Thymus (tissue), 14 donors: ENCODE measurements at places on chromosomes 16 and 17. TPM values are rescaled to one million over a fixed set of nuclear protein-coding genes. Genes with fewer than 3 reads are reported as not detected.
A peak's percentile ranks its signal among the peaks of the same experiment; 100 is the strongest.

DNA sequence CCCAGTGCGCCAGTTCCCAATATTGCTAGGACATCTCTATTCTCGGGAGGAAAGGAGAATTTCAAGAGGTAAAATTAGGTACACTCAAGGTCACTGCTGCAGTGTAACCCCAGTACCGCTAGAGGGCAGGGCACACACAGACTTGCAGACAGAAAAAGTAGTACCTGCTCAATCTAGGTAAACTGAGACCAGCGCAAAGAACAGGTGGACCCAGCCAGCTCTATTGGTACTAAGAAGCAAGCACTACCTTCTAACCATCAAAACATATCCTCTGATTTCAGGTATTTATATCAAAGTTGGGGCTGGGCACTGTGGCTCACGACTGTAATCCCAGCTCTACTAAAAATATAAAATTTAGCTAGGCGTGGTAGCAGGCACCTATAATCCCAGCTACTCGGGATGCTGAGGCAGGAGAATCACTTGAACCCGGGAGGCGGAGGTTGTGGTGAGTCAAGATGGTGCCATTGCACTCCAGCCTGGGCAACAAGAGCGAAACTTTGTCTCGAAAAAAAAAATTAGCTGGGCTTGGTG lies 3.6 kb upstream of the WDR81 start:
- H3K27me3 ChIP-seq, result no peaks in the 10 kb centered on the region
- no peak overlapping the region for H3K27ac ChIP-seq
- peaks cover 5% of the 10 kb centered on the region for H3K36me3 ChIP-seq
- DNase-seq, result peak; percentile 65
- H3K4me1 ChIP-seq, result peaks cover 61% of the 10 kb centered on the region

Gene MVP
- total RNA-seq, result 49.0 TPM

DNA sequence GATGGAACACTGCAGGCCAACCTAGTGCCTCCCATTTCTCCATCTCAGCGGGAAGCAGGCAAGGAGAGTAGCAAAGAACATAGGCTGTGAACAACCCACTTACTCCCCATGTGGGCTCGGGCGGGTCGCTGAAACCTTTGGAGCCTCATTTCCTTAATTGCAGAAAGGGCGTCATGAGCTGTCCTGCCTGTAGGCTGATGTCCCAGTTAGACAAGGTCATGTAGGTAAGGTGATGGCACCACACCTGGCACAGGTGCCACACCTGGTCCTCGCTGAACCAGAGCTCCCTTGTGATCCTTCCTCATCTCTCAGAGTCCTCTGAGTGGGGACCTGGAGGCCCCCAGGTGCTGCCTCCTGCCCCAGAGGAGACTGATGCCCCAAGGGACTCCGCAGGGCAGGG lies 22.9 kb downstream of the ABCC3 start:
- no peak overlapping the region for H3K27ac ChIP-seq
- no peaks in the 10 kb centered on the region for H3K27me3 ChIP-seq
- H3K4me1 ChIP-seq, result no peaks in the 10 kb centered on the region
- H3K36me3 ChIP-seq, result no peaks in the 10 kb centered on the region

DNA sequence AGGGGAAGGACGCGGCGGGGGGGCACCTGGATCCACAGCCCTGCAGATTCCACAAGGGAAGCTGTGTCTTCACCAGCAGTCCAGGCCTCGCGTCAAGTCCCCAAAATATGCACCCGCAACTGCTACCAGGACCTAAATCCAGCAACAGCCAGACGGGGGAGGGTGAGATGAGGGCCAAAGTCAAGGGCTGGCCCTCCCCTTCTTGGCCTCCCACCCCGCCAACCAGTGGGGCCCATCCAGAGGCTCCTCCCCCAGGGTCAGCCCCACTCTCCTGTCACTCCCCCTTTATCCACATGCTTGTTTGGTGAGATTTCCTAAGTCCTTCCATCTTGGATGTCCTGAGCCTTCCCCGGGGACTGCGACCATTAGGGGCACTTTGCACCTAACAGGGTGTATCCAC lies 138.7 kb downstream of the ENGASE start:
- DNase-seq, result no peak
- no peak overlapping the region for H3K4me3 ChIP-seq
- H3K36me3 ChIP-seq, result no peaks in the 10 kb centered on the region
- no peaks in the 10 kb centered on the region for H3K4me1 ChIP-seq
- H3K27ac ChIP-seq, result no peak overlapping the region

Gene TBC1D3G
- not detected for total RNA-seq

DNA sequence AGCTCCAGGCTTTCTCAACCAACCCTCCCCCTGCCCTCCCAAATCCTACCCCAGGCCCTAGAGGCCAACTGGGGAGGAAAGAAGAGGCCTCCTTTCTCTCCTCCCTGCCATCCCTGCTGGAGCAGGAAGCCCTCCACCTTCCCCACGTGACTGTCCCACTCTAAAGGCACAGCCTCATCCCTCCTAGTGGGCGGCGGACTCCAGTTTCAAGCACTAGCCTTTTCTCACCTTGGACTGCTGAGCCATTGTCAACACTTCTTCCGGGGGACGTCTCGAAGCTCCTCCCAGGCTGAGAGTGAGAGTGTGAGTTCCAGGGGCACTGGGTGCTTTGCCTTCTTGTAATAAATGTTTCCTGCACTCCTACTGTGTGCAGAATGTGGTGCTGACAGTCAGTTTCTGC lies 21.4 kb upstream of the IRX6 start:
- H3K4me1 ChIP-seq, result no peaks in the 10 kb centered on the region
- H3K36me3 ChIP-seq, result no peaks in the 10 kb centered on the region
- no peak for DNase-seq
- no peak overlapping the region for H3K4me3 ChIP-seq

- no peak for DNase-seq
- H3K36me3 ChIP-seq, result no peaks in the 10 kb centered on the region
- no peak overlapping the region for H3K4me3 ChIP-seq
- H3K4me1 ChIP-seq, result no peaks in the 10 kb centered on the region
- no peak overlapping the region for H3K27ac ChIP-seq
- H3K27me3 ChIP-seq, result peaks cover 6% of the 10 kb centered on the region
Observed at GRCh38 chr17:49944273-49944870, 24.6 kb upstream of the DLX4 start.

GRCh38 chr16:19183187-19183586 lies 15.1 kb downstream of the SYT17 start:
- no peak overlapping the region for H3K27ac ChIP-seq
- H3K4me1 ChIP-seq, result no peaks in the 10 kb centered on the region
- H3K36me3 ChIP-seq, result no peaks in the 10 kb centered on the region
- DNase-seq, result no peak
- no peaks in the 10 kb centered on the region for H3K27me3 ChIP-seq
- no peak overlapping the region for H3K4me3 ChIP-seq

- no peak for DNase-seq
- no peaks in the 10 kb centered on the region for H3K36me3 ChIP-seq
- H3K27me3 ChIP-seq, result peaks cover 5% of the 10 kb centered on the region
Observed at GRCh38 chr17:2549392-2550211, 37.9 kb upstream of the METTL16 start.

DNA sequence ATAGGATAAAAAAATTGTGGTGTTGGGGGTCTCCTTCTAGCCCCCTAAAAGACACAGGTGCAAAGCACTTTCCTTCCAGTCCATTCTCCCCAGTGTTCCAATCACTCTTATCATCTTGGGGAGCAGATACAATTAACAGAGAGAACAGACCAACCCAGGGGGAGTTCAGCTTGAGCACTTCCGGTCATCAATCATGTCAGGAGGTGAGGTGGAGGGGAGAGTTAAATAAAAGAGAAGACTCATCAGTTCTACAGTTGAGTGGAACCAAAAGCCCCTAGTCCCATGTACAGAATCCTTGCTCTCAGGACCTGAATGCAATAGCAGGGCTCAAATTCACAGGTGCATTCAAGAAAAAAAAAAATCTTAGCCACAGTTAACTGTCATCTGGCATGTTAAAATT lies 122.3 kb downstream of the DYNLRB2 start:
- H3K36me3 ChIP-seq, result no peaks in the 10 kb centered on the region
- H3K4me3 ChIP-seq, result no peak overlapping the region
- H3K4me1 ChIP-seq, result no peaks in the 10 kb centered on the region
- no peak overlapping the region for H3K27ac ChIP-seq
- DNase-seq, result no peak

Gene PKMYT1
- 16.5 TPM for total RNA-seq

DNA sequence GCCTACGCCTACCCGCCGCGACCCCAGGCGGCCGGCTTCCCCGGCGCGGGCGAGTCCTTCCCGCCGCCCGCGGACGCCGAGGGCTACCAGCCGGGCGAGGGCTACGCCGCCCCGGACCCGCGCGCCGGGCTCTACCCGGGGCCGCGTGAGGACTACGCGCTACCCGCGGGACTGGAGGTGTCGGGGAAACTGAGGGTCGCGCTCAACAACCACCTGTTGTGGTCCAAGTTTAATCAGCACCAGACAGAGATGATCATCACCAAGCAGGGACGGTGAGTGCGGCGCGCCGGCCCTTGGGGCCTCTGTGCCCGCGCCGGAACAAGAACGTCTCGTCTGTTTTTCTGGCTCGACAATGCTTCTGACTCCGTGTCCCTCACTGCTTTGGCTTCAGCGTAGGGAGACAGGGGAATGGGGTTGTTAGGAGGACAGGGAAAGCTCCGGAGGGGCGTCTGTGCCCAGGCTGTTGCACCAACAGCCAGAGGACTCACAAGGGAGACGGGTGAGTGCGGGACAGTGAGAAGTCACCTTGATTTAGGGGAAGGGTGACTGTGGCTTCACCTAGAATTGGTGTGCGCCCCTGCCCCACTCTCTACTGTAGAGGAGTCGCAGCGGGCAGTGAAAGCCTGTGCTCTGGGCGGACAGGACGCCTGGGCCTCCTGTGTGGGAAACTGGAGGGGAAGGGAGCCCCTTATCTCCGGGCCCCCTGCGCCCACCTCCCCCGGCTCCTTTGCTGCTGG lies 806 bp downstream of the TBX21 start:
- H3K4me3 ChIP-seq, result peak overlapping the region; percentile 20
- peaks cover 13% of the 10 kb centered on the region for H3K4me1 ChIP-seq
- DNase-seq, result no peak

DNA sequence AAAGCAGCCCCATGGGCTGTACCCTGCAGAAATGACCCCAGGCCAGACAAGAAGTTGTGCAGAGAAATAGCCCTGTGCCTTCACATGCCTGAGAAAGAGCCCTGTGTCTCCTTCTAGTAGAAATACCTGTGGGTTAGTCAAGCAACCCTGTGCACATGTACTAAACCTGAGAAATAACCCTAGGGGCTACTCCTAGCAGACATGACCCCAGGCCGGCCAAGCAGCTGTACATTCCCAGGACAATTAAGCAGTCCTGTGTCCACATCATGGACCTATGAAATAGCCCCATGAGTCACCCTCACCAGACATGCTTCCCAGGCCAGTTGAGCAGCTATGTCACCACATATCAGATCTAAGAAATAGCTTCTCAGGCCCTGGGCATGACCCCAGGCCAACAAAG lies 519.7 kb upstream of the CA10 start:
- H3K4me3 ChIP-seq, result no peak overlapping the region
- no peaks in the 10 kb centered on the region for H3K36me3 ChIP-seq
- H3K27me3 ChIP-seq, result no peaks in the 10 kb centered on the region

DNA sequence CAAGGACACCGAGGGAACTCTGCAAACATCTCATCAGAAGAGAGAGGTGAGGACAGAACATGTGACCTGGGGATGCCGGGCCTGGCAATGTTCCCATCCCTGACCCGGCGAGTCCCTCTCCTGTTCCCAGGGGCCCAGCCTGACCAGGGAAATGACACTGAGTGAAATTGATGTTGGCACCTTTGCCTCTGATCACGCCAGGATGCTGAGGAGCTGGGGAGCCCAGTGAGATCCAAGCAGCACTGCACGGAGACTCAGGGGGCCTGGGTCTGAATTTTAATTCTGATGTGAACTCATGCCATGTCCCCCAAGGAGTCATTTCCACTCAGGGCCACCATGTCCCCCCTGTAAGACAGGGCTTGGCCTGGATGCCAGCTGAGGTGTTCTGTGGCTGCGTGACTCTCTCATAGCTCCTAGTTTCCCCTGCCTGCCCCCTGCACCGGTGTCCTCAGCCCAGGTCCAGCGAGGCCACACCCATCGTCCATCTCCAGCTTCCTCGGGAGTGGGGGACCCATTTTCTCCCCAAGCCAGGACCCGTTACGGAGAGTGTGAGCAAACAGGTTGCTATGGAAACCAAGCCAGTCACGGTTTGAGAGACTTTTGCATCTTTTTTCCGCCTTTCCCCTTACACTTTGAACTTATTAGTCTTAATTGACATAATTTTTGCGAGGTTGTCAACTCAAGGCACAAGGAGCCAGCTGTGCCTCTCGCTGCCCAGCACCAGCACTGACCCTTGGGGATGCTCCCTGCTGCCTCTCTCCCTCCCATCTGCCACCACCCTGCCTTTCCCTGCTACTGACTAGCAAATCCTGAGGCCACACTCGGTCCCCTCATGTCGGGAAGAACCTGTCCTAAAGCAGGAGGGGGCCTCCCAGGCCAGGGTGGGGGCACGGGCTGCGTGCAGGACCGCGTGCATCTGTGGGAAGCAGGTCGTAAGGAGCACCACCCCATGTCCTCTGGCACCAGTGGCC lies 150.0 kb downstream of the SDK2 start:
- H3K36me3 ChIP-seq, result no peaks in the 10 kb centered on the region
- no peak overlapping the region for H3K27ac ChIP-seq
- H3K4me3 ChIP-seq, result no peak overlapping the region

DNA sequence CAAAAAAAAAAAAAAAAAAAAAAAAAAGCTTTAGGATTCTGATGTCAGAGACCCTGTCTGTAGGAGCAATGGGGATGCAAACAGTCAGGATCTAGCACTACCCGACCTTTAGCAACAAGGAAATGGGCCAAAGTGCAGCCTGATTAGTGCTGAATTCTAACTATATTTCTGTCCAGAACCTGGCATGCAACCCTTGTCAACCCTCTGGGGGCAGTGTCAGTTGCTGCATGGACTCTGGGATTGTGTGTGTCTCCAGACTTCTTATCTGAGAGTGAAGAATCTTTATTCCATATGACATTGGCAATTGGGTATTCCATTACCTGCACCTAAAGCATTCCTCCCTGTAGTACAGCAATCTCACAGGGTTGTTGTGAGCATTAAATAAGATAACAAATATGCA lies 120.3 kb upstream of the CRHR1 start:
- H3K4me3 ChIP-seq, result no peak overlapping the region
- no peaks in the 10 kb centered on the region for H3K4me1 ChIP-seq
- no peaks in the 10 kb centered on the region for H3K27me3 ChIP-seq
- H3K36me3 ChIP-seq, result no peaks in the 10 kb centered on the region
- no peak for DNase-seq

DNA sequence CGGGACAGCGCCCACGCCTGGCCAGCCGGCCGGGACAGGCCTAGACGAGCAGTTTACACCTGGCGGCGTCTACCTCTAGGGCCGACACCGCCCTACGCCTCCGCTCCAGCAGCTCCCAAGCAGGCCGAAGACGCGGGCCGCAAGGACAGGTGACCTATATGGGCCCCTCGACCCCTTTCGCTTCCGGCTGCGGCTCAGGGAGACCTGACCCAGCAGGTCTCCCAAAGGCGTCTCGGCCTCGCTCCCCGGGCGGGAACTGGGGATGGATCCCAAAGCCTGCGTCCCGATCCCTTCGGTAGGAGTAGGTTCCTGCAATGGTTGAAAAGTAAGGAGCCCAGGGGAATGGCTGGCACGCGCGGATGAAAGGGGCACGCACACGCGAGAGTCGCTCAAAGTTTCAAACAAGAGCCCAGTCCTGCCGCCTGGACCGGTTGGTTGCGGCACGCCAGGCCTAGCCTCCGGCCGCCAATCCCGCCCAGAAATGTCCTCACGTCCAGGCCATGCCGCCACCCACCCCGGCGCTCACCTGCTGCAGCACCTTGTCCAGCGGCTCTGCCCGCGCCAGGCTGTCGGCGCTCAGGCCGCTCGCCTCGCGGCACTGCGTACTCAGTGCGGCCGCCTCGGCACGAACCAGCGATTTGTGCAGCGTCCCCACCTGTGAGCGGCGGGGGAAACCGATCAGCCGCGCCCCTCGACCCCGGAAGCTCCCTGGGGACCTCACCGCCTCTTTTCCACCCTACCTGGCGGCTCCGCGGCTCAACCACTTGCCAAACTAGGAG lies 630 bp downstream of the ESRP2 start:
- peaks cover 47% of the 10 kb centered on the region for H3K4me1 ChIP-seq
- H3K27ac ChIP-seq, result peak overlapping the region; percentile 69
- peaks cover 34% of the 10 kb centered on the region for H3K27me3 ChIP-seq
- DNase-seq, result no peak
- peak overlapping the region; percentile 65 for H3K4me3 ChIP-seq
